Gastroesophageal sphincter (tissue), 4 donors: ENCODE measurements at places on chromosomes 3 and 15.

- H3K4me3 ChIP-seq = no peak overlapping the region
- no peak overlapping the region for H3K27ac ChIP-seq
- peaks cover 20% of the 10 kb centered on the region for H3K4me1 ChIP-seq
- H3K27me3 ChIP-seq = no peaks in the 10 kb centered on the region
Measured at GRCh38 chr3:149352556-149352955, 19.1 kb upstream of the TM4SF18 start.

DNA sequence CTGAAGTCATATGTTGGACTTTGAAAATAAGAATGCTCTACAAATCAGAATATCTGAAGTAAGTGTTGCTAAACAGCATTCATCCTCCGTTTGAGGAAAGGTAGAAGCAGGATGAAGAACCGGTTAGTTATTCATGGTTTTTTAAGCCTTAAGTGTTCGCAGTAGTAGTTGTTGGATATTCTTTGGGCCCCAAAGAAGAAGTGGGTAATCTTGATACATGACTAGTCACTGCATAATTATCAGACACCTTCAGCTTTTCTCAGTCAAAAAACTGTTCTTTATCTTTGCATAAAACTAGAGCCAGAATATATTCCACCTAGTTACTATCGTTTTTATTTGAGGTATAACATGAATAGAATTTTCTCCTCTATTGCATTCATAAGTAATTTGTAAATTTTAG, 13.8 kb downstream of the RAB5A start:
- no peak overlapping the region for H3K4me3 ChIP-seq
- H3K27me3 ChIP-seq = no peaks in the 10 kb centered on the region
- no peaks in the 10 kb centered on the region for H3K36me3 ChIP-seq
- no peak overlapping the region for H3K27ac ChIP-seq
- no peak for ATAC-seq

GRCh38 chr15:100372739-100373119, 31.0 kb upstream of the ADAMTS17 start:
- peaks cover 37% of the 10 kb centered on the region for H3K27me3 ChIP-seq
- no peaks in the 10 kb centered on the region for H3K36me3 ChIP-seq
- no peaks in the 10 kb centered on the region for H3K4me1 ChIP-seq
- ATAC-seq = peak; percentile 83

GRCh38 chr15:49989498-49989897, 129.5 kb downstream of the ATP8B4 start:
- no peaks in the 10 kb centered on the region for H3K27me3 ChIP-seq
- peak overlapping the region; percentile 56 for H3K27ac ChIP-seq
- peak; percentile 74 for ATAC-seq

GRCh38 chr3:56453011-56453410, 15.3 kb downstream of the ERC2 start:
- no peak overlapping the region for H3K4me3 ChIP-seq
- no peak for ATAC-seq
- H3K27ac ChIP-seq = no peak overlapping the region
- H3K27me3 ChIP-seq = peaks cover 8% of the 10 kb centered on the region
- no peaks in the 10 kb centered on the region for H3K4me1 ChIP-seq

DNA sequence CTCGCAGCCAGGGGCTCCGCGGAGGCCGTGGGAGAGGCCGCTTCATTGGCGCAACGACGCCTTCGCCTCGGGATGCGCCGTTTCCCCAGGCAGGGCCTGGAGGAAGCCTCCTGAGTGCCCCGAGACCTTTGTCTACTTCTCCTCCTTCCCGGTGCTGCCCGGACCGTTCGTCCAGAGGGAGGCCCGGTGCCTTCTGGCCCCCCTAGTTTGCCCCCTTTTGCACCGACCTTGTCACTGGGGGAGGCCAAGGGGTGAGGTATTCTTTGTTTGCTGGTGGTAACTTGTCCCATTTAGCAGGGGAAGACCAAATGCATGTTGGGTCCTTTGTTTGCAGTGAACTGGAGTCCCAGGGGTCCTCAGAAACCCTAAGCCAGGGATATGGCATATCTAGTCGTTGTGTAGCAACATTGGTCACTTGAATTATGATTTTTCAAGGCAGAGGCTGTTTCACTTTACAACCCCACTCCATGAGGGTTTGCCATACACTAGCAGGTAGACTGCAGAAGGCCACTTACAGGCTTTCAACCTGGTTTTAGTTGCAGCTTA, 615 bp downstream of the DHX30 start:
- H3K27ac ChIP-seq = peak overlapping the region; percentile 99
- no peaks in the 10 kb centered on the region for H3K36me3 ChIP-seq
- peak overlapping the region; percentile 95 for H3K4me3 ChIP-seq
- no peaks in the 10 kb centered on the region for H3K4me1 ChIP-seq
- no peak for ATAC-seq
- H3K27me3 ChIP-seq = no peaks in the 10 kb centered on the region

GRCh38 chr3:14157951-14158350, 20.4 kb downstream of the XPC start:
- no peaks in the 10 kb centered on the region for H3K4me1 ChIP-seq
- ATAC-seq = no peak
- H3K4me3 ChIP-seq = no peak overlapping the region
- no peak overlapping the region for H3K27ac ChIP-seq
- H3K36me3 ChIP-seq = peaks cover 9% of the 10 kb centered on the region
- no peaks in the 10 kb centered on the region for H3K27me3 ChIP-seq

DNA sequence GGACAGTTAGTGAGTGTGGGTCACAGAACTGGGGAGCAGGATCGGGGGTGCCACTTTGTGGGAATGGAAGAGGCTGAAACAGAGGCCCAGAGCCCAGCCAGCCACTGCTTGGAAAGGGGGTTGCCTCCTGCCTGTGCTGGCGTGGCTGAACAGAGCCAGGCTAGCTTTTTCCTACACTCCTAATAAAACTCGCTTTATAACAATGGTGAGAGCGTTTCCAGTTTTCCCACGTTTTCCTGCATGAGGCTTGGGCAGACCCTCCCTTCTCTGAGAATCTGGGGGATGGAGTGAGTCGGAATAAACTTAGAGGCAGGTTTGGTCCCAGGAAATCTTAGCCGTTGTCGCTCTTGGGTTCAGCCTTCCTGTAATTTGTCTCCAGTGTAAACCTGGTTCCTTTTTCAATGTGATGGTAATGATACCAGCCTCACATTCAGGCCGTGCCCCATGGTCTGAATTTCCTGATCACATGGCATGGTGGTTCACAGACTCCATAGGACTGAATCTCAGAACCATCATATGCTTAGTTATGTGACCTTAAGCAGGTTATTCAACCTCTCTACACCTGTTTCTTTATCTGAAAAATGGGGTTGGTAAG, 6.5 kb upstream of the FGD5 start:
- no peaks in the 10 kb centered on the region for H3K36me3 ChIP-seq
- peaks cover 3% of the 10 kb centered on the region for H3K4me1 ChIP-seq
- H3K27me3 ChIP-seq = peaks cover 55% of the 10 kb centered on the region
- ATAC-seq = no peak
- H3K27ac ChIP-seq = peak overlapping the region; percentile 82

DNA sequence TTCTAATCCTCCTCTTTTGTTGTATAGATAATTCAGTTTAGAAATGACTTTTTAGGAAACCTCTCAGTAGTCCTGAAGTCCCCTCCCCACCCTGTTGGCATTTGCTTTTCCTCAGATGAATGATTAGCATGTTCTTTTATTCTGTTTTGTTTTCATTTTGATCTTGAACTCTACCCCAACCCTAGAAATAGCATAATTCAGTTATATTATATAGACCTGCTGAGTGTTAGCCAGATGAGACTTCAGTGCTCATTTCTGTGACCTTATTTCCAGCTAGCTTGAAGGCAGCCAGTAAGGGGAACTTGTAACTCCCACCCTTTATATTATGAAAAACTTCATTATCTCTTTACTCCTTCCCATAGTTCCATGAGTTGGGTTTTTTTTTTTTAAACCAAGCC, 41.2 kb downstream of the SNRK start:
- H3K27ac ChIP-seq = no peak overlapping the region
- ATAC-seq = no peak
- H3K27me3 ChIP-seq = no peaks in the 10 kb centered on the region
- H3K36me3 ChIP-seq = peaks cover 5% of the 10 kb centered on the region

DNA sequence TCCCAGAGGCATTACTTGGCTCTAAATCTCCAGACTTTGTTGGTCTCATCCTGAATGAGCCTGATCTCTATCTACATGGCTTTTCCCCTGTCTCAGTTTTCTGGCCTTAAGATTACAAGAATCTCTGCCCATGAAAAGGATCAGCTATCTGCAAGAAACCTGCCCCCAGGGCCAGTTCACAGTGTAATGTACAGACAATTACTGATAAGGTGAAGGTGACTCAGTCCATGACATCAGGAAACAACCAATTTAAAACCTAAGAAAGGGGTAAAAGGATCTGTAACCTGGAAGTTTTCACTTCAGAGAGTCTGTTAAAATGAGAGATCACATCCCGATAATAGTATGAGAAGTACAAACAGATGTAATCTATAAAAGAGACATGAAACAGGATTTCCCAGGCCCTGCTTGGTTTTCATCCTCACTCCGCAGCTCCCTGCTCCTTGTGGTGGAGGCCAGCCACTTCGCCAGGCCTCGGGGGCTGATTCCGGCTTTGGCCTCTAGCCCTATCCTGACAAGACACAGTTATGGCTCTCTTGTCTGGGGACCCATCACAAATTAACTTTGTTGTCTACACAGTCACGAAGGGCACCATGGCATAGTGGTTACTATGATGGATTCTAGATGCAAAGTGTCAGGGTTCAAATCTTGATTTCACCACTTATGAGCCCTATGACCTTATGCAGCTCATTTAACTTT, 136.9 kb downstream of the THSD4 start:
- no peaks in the 10 kb centered on the region for H3K36me3 ChIP-seq
- no peaks in the 10 kb centered on the region for H3K27me3 ChIP-seq
- no peak overlapping the region for H3K27ac ChIP-seq
- ATAC-seq = no peak
- no peak overlapping the region for H3K4me3 ChIP-seq

GRCh38 chr15:24944954-24945353, 9.8 kb upstream of the SNRPN start:
- no peaks in the 10 kb centered on the region for H3K27me3 ChIP-seq
- no peak overlapping the region for H3K4me3 ChIP-seq
- ATAC-seq = no peak
- no peaks in the 10 kb centered on the region for H3K4me1 ChIP-seq
- H3K36me3 ChIP-seq = no peaks in the 10 kb centered on the region

- no peak overlapping the region for H3K4me3 ChIP-seq
- no peak for ATAC-seq
- H3K27me3 ChIP-seq = no peaks in the 10 kb centered on the region
- H3K36me3 ChIP-seq = no peaks in the 10 kb centered on the region
- no peak overlapping the region for H3K27ac ChIP-seq
Measured at GRCh38 chr3:61141697-61142096, 109.6 kb downstream of the FHIT start.

GRCh38 chr15:67731112-67731721, 94.1 kb upstream of the SKOR1 start:
- no peak for ATAC-seq
- peaks cover 4% of the 10 kb centered on the region for H3K36me3 ChIP-seq
- H3K4me3 ChIP-seq = no peak overlapping the region
- H3K27me3 ChIP-seq = no peaks in the 10 kb centered on the region
- H3K27ac ChIP-seq = no peak overlapping the region

DNA sequence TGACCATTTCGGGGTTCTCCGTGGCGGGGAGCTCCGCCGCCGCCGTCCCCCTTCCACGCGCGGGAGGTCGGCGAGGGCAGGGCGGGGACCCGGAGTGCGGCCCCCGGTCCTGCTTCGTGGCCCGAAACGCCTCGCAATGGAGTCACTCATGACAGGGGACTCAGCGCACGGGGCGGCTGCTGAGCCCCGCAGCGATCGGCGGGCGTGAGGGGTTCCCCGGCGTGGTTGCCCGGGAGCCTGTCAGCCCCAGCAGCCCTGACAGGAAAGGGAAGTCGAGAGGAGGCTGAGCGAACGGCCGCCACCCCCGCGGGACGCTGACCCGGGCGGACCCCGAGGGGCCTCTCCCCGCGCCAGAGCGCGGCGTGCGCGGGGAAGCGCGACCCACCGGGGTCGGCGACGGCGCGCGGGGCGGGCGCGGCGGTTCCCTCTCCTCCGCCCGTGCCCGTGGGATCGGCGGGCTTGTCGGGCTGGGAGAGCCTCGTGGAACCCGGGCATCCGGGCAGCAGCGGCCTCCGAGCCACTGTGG, 564 bp upstream of the PIGZ start:
- peak overlapping the region; percentile 87 for H3K4me3 ChIP-seq
- ATAC-seq = peak; percentile 8
- no peaks in the 10 kb centered on the region for H3K36me3 ChIP-seq
- H3K4me1 ChIP-seq = no peaks in the 10 kb centered on the region

GRCh38 chr15:70670680-70671079, 92.7 kb downstream of the UACA start:
- H3K27me3 ChIP-seq = no peaks in the 10 kb centered on the region
- no peak overlapping the region for H3K27ac ChIP-seq
- peaks cover 72% of the 10 kb centered on the region for H3K36me3 ChIP-seq
- no peak for ATAC-seq

GRCh38 chr15:57607570-57608000, 15.9 kb downstream of the MYZAP start:
- peak overlapping the region; percentile 83 for H3K27ac ChIP-seq
- ATAC-seq = peak; percentile 32
- no peak overlapping the region for H3K4me3 ChIP-seq
- H3K4me1 ChIP-seq = peaks cover 12% of the 10 kb centered on the region

- no peak overlapping the region for H3K4me3 ChIP-seq
- H3K27ac ChIP-seq = no peak overlapping the region
- H3K27me3 ChIP-seq = no peaks in the 10 kb centered on the region
- no peaks in the 10 kb centered on the region for H3K4me1 ChIP-seq
- no peak for ATAC-seq
- no peaks in the 10 kb centered on the region for H3K36me3 ChIP-seq
Measured at GRCh38 chr3:152717252-152717651, 117.7 kb upstream of the P2RY1 start.

DNA sequence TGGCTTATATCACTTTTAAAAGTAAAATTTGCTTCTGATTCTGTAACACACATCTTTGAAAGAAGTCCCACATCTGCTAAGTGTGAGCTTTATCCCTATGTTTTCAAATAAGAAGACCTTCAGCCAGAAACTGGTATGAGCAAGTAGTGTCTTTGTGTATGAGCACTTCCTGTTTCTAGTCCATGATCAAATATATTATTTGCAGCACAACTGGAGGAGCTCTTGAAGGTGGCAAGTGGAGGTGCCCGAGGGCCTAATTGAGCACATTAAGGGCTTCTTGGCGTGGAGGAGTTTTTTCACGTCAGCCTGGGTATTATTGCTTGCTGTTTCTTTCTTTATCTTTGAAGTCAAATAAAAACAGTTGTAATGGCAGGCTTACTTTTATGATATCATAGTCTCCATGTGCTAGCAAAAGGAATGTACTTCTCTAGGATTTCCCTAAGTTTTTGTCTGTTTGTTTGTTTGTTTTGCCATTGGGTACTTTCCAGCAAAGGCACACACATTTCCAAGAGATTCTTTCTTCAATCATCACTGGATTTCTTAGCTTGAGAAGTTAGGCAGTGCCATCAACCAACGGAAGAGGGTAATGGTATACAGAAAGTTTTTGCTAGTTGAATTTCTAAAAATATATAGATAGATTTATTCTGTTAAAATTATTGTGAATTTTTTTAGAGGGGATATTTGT, 68.1 kb downstream of the MEIS2 start:
- ATAC-seq = no peak
- no peaks in the 10 kb centered on the region for H3K27me3 ChIP-seq
- H3K4me3 ChIP-seq = no peak overlapping the region
- H3K36me3 ChIP-seq = peaks cover 19% of the 10 kb centered on the region
- H3K27ac ChIP-seq = no peak overlapping the region
- H3K4me1 ChIP-seq = peaks cover 8% of the 10 kb centered on the region
